A549 treated with Hydrocortisone at 1 μM for 4 hours (cell line): ENCODE measurements at places on chromosomes 1 and 21. TPM values are rescaled to one million over a fixed set of nuclear protein-coding genes. Genes with fewer than 3 reads are reported as not detected.

Gene MYBPH
- total RNA-seq = not detected in 5 replicates

Gene CCDC190
- not detected in 5 replicates for total RNA-seq

Gene KRTAP19-3
- total RNA-seq = not detected in 5 replicates

Gene LDLRAD1
- not detected in 5 replicates for total RNA-seq

Gene AGO3
- total RNA-seq = 6.1 to 8.8 TPM (median 8.1 TPM) in 5 replicates

Gene SAMD13
- total RNA-seq = 0.25 to 0.91 TPM (median 0.54 TPM) in 5 replicates

Gene SERPINC1
- 0.07 to 0.13 TPM (median 0.10 TPM) in 4 of 5 replicates, not detected in the other for total RNA-seq

Gene TNFRSF1B
- 0.47 to 0.71 TPM (median 0.51 TPM) in 5 replicates for total RNA-seq

Gene GJB5
- 0.08 to 0.26 TPM (median 0.13 TPM) in 4 of 5 replicates, not detected in the other for total RNA-seq

Gene BSND
- total RNA-seq = 0.01 TPM in 1 of 5 replicates, not detected in the others

Gene S100A7A
- not detected in 5 replicates for total RNA-seq

Gene HDAC1
- 51.1 to 58.3 TPM (median 53.6 TPM) in 5 replicates for total RNA-seq

Gene VSIG8
- total RNA-seq = 0.08 to 0.15 TPM in 2 of 5 replicates, not detected in the others

Gene OR6N1
- not detected in 5 replicates for total RNA-seq
